WTC11 (cell line): ENCODE measurements at places on chromosomes 2 and 18.

DNA sequence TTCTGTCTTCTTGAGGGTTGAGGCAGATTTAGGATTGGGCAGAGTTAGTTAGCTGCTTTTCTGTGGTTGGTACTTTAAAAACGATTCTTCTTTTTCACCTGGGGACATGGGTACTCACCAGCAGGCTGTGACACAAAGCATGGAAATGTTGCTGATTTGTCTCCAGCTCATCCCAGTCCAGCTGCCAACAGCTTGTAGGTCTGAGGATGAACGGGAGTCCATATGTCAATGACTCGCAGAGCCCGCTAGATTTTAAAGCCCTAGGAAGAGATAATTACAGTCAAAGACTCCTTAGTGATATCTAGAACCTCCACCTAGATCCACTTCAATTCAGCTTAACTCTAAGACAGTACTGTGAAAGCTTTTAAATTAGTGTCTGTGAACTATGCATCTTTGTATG lies 20.8 kb downstream of the DOK1 start:
- DNase-seq = no peak
- H3K4me1 ChIP-seq = peaks cover 10% of the 10 kb centered on the region
- no peak overlapping the region for H3K27ac ChIP-seq

- H3K4me3 ChIP-seq = no peak overlapping the region
- peaks cover 53% of the 10 kb centered on the region for H3K4me1 ChIP-seq
- H3K27me3 ChIP-seq = peaks cover 73% of the 10 kb centered on the region
- no peak overlapping the region for H3K27ac ChIP-seq
- no peak for DNase-seq
Measured at GRCh38 chr2:38091760-38092159, 15.8 kb upstream of the CYP1B1 start.

DNA sequence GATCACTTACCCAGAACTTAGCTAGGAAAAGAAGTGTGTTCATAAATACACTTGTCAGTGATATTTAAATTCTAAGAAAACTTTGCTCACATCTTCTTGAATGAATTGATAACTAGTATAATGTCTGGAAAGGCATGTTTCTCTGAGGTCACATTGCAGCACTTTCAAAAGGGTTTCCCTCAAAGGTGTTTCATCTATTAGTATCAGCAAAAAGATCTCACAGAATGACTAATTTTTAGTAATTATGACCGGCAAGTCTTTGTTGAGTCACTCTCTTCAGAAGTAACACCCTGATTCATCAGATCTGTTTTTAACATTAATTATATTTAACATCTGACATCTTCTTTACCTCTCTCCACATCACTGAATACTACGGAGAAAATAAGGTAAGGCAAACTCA lies 222.3 kb downstream of the IKZF2 start:
- no peak overlapping the region for H3K4me3 ChIP-seq
- 0 out of 2 replicates have a peak, but pooled peaks cover 3% of the 10 kb centered on the region for H3K4me1 ChIP-seq
- no peak overlapping the region for H3K27ac ChIP-seq
- peaks cover 4% of the 10 kb centered on the region for H3K36me3 ChIP-seq
- DNase-seq = no peak
- no peaks in the 10 kb centered on the region for H3K27me3 ChIP-seq

- no peak for DNase-seq
- no peak overlapping the region for H3K27ac ChIP-seq
- H3K27me3 ChIP-seq = no peaks in the 10 kb centered on the region
- H3K4me1 ChIP-seq = 0 out of 2 replicates have a peak, but pooled peaks cover 5% of the 10 kb centered on the region
- H3K36me3 ChIP-seq = no peaks in the 10 kb centered on the region
- no peak overlapping the region for H3K4me3 ChIP-seq
Measured at GRCh38 chr18:11488175-11488574, 121.2 kb upstream of the SLC35G4 start.

GRCh38 chr2:11574176-11575046 lies 40.6 kb downstream of the GREB1 start:
- H3K36me3 ChIP-seq = peaks cover 22% of the 10 kb centered on the region
- peaks cover 43% of the 10 kb centered on the region for H3K4me1 ChIP-seq
- H3K27ac ChIP-seq = no peak overlapping the region
- H3K4me3 ChIP-seq = no peak overlapping the region
- DNase-seq = no peak
- H3K27me3 ChIP-seq = no peaks in the 10 kb centered on the region

DNA sequence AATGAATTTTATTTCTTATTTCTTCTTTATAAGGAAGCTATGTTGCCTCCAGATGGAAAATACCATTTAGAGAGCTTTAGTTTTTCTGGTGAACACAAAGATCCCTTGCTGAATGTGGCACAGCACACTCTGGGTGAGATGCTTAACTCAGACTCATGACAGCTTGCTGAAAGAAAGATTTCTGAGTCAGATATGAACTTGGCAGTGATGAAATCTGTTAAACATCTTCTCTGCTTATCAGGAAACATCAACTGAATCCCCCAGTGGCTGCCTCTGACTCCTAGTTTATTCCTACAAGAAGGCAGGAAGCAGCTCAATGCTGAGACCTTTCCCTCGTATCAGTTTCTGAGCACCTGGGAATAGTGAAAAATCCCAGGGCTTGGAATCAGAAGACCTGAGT lies 162.8 kb downstream of the OSR1 start:
- no peak overlapping the region for H3K4me3 ChIP-seq
- DNase-seq = no peak
- no peaks in the 10 kb centered on the region for H3K27me3 ChIP-seq

DNA sequence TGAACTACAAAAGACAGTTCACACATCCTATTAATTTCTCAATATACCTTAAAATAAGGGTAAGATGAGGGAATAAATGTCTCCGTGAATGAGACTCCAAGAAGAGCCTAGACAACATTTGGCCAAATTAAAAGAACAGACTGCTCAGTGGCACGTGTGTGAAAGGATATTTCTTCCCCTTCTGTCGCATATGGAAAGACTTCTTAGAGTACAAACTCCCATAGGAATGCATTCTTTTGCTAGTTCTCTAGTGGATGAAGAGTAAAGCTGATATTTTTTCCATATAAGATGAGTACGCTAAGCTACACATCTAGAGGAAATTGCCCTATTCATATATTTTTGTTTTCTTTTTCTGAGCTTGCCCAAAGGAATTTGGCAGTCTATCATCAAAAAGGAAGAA lies 710.0 kb upstream of the ID2 start:
- H3K4me1 ChIP-seq = peaks cover 35% of the 10 kb centered on the region
- H3K27me3 ChIP-seq = 0 out of 2 replicates have a peak, but pooled peaks cover 3% of the 10 kb centered on the region
- no peak overlapping the region for H3K4me3 ChIP-seq
- no peak for DNase-seq

- H3K27me3 ChIP-seq = peaks cover 11% of the 10 kb centered on the region; the same call in 1 of the 2 replicates
- no peak overlapping the region for H3K27ac ChIP-seq
- DNase-seq = peak; percentile 16
- H3K36me3 ChIP-seq = peaks cover under 1% of the 10 kb centered on the region; the same call in 1 of the 2 replicates
Measured at GRCh38 chr18:51622702-51623101, 425.2 kb upstream of the MEX3C start.

GRCh38 chr18:24274837-24275236 lies 122.8 kb downstream of the OSBPL1A start:
- no peaks in the 10 kb centered on the region for H3K27me3 ChIP-seq
- H3K4me3 ChIP-seq = no peak overlapping the region
- no peaks in the 10 kb centered on the region for H3K36me3 ChIP-seq
- no peak overlapping the region for H3K27ac ChIP-seq

- no peaks in the 10 kb centered on the region for H3K27me3 ChIP-seq
- peaks cover 4% of the 10 kb centered on the region; the same call in 1 of the 2 replicates for H3K4me1 ChIP-seq
- peaks cover 8% of the 10 kb centered on the region; the same call in 1 of the 2 replicates for H3K36me3 ChIP-seq
- no peak for DNase-seq
- no peak overlapping the region for H3K4me3 ChIP-seq
Measured at GRCh38 chr2:186220409-186220808, 265.7 kb upstream of the ZC3H15 start.

- H3K4me1 ChIP-seq = no peaks in the 10 kb centered on the region
- no peak overlapping the region for H3K27ac ChIP-seq
- no peak overlapping the region for H3K4me3 ChIP-seq
Measured at GRCh38 chr2:203631068-203631757, 75.2 kb upstream of the CD28 start.
